ENCODE measurements at places on chromosomes 5 and 9.

DNA sequence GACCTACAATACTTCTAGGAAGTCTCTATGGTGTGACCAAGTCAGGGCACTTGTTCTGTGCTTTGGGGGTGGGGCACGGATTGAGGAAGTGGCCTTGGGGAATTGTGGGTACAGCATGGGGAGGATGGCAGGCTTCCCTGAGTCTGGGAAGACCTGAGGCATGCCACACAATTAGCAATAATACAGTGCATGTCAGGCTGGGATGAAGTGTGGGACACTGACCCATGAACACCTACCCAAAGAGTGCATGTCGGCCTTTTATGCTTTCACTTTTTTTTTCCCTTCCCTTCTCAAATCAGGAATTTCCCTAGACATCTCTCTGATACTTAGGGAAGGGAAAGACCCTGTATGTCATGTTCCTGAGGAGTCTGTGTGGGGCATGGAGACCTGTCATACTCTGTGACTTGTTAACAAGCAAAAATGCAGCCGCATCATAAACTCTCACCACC is 146.4 kb downstream of the PALM2AKAP2 start:
- no peak for DNase-seq

GRCh38 chr5:39453606-39454005 is 28.8 kb upstream of the DAB2 start:
- DNase-seq, result no peak

- no peak for DNase-seq
Measured at GRCh38 chr9:34998266-34998665, 8.7 kb downstream of the DNAJB5 start.

- no peak for DNase-seq
Measured at GRCh38 chr5:37077146-37077545, 172.0 kb downstream of the CPLANE1 start.

- DNase-seq, result no peak
Measured at GRCh38 chr9:128365525-128365924, 5.6 kb upstream of the URM1 start.

GRCh38 chr5:68374796-68375518 is 159.4 kb downstream of the PIK3R1 start:
- no peak for DNase-seq

- no peak for DNase-seq
Measured at GRCh38 chr5:179825655-179826182, 5.0 kb downstream of the SQSTM1 start.

GRCh38 chr5:154593796-154594195 is 115.8 kb upstream of the HAND1 start:
- no peak for DNase-seq

- no peak for DNase-seq
Measured at GRCh38 chr5:112348387-112348786, 70.7 kb downstream of the EPB41L4A start.

- DNase-seq, result no peak
Measured at GRCh38 chr9:126504977-126505455, 108.7 kb upstream of the LMX1B start.

DNA sequence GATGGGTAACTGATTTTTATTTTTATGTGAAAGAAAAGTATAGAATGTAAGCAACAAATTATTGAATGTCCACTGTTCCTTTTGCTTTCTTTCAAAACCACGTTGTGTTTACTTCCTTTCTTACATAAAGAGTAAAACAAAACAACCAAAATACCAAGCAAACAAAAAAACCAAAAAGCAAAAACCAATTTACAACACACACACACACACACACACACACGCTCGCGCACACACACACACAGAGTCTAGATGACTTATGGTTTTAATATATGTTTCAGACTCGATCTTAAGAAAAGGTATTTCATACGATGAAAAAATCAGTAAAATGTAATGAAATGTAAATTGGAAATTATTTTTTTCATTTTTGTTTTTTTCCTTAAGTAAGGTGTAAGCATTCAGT is 80.3 kb downstream of the ADGRV1 start:
- DNase-seq, result no peak

DNA sequence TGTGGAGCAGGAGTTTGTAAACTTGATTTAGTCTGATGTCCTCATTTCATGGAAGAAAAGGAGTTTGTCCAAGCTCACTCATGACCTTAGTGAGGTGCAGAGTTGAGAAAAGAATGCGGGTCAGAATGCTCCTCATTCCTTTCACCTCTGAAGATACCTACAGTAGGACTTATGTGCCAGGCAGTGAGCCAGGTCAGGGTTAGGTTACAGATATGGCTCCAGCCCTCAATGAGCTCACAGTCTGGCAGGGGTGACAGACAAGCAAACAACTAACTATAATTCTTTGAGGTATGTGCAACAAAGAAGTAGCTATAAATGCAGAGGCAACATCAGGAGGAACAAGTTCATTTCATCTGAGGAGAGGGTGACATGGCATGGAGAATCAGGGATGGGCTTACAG is 102.5 kb downstream of the SPATA31D1 start:
- no peak for DNase-seq

GRCh38 chr5:159058716-159059636 is 40.7 kb downstream of the EBF1 start:
- DNase-seq, result no peak

DNA sequence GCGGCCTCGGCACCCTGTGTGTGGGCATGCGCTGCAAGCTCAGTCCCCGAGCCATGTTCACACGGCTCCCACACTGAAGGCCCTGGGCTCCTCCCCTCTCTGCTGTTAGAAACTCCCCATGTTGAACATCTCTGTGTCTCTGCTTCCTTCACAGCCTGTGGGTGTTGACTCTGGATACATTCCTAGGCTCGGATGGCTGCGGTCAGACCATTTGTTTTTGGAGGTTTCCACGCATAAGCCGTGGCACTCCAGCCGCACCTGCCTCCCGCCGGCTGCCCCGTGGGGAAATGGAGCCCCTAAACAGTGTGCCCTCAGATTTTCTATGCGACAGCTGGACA is 31.2 kb upstream of the LRRC14B start:
- DNase-seq, result no peak

GRCh38 chr5:148748702-148749392 is 77.6 kb upstream of the ADRB2 start:
- no peak for DNase-seq

GRCh38 chr9:77977210-77977611 is 54.4 kb downstream of the GNAQ start:
- DNase-seq, result peak; percentile 56

DNA sequence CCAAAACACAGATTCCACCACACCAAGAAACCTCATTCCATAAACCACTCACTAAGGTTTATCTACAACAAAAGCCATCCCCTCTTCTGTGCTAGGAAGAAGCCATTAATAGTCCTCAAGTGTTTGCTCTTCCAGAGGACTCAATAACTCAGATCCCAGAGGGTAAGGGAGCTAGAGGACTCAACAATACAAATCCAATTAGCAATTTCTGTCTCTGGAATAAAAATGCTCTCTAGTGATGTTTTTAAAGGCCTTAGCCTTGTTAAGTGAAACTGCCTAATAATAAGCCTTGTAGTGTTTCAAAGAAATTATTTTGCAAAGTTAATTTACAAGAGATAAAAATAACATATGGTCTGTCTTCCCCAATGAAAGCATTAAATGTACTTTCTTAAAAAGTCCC is 942.4 kb downstream of the CDH12 start:
- no peak for DNase-seq

GRCh38 chr9:2336055-2336454 is 285.5 kb upstream of the VLDLR start:
- no peak for DNase-seq

DNA sequence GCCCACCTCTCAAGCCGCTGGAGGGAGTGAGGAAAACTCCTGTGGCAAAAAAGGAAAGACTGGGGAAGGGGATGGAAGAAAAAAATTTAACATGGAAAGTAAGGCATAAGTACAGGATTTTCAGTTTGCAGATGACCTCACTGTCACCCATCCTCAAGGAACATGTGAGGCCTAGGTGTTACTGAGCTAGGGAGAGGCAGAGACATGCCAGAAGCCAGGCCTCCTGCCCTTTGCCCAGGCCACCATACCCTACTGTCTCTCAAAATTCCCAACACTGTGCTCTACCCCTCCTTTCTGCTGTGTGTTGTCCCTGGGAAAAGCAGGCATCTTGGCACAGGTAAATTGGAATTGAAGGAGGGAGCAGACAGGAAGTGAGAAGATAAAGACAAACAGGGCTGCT is 4.4 kb upstream of the MGAT1 start:
- DNase-seq, result no peak

DNA sequence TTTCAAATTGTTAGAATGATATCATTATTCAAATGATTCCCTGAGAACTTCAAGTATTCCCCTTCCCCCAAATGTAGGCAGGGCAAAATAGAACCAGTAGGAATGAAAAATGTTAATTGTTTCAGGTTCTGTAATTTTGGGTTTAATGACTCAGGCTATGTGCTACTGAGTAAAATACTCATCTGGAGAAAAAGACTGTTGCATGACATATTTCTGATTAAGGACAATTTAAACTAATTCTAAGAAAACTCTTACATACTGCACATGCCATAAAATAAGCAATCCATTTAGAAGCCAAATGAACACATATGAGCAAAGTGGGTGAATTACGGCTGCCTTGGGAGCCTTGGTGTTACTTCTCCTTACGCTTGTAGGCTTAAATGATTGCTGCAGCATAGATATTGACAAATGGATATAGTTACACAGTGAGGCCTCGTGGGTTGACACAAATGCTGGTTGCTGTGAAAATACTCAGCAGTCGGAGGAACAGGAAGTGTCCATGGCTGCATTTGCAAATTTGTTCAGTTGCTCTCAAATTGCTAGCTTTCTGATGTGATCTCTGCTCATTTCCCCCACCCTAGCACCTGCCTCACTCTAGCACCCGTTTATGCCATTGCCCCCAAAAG is 174.9 kb upstream of the DMAC1 start:
- DNase-seq, result peak; percentile 24

- DNase-seq, result no peak
Measured at GRCh38 chr5:124044613-124045012, 532.6 kb downstream of the CSNK1G3 start.

DNA sequence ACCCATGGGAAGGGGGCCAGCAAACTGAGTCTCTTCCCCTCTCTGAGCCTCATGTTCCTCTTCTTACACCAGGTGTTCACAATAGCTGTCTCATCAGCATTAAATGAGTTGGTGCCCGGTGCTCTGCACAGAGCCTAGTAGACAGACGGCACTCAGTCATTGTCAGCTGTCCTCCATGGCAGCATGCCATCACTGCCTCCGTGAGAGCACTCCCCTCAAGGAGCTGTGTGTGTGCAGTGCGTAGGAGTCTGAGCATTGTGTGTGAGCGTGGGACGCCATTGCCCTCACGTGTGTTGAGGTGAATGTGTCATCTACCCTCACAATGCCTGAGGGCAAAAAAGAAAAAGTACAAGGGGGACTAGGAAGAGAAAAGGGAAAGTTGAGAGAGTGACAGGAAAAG is 536.5 kb downstream of the CDK5RAP2 start:
- DNase-seq, result no peak

DNA sequence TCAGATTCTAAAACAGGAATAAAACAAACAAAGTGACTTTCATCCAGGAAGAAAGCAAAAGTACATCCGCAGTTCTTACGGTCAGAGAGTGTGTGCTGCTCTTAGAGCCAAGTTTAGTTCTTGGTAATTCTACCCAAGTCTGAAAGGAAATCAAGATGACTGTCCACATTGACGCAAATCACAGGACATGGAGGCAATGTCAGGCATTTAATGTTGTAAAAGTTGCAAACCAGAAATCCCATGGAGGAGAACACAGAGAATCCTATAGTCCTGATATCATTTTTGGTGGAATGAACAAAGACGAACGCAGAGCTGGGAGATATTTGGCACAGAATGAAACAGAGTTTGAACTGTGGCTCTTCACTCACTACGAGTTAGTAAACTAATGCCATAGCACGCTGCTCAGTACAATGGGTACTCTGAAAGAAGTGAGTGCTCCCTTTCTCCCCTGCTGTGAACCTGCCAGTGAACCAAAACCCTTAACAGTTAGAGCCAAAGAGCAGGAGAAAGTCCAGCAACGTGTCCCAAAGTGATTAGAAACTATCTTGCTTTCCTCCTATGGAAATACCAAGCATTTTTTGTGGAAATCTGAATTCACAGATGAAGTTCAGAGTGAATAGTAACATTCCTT is 74.3 kb downstream of the MUSK start:
- no peak for DNase-seq

- DNase-seq, result no peak
Measured at GRCh38 chr5:137310051-137310730, 188.9 kb downstream of the SPOCK1 start.

DNA sequence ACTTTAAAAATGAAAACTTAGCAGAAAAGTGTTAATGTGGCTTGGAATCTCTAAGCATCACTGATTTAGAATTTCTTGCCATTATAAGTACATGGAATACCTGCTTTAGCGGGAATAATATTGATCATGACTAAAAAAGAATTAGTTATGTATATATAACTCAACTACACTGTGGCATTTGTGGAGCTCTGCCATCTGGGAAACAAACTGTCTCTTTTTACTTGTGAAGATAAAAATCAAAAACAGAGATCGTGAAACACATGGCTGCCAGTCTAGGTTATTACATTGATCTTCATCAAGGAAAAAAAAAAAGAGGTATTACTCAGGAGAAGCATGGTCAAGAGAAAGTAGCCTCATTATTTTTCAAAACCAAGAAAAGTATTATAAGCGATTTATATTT is 287.4 kb downstream of the HTR1A start:
- DNase-seq, result no peak

DNA sequence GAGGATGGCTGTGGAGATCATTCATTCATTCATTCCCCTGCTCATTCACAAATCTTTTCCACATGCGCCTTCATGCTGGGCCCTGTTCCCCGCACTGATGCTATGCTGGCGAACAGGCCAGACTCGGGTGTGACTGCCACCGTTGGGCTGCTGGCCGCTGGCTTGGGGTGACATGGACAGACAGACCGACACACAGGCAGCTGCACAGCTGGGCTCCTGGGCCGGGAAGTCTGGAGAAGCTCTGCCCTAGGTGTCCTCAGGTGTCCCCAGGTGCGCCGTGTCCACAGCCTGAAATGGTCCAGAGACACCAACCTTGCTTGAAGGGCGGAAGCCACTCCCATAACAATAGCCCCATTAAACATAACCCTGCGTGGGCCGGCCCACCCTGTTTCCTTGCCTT is 35.0 kb upstream of the BARHL1 start:
- DNase-seq, result no peak

GRCh38 chr9:134648701-134649530 is 7.3 kb downstream of the COL5A1 start:
- DNase-seq, result peak; percentile 21

DNA sequence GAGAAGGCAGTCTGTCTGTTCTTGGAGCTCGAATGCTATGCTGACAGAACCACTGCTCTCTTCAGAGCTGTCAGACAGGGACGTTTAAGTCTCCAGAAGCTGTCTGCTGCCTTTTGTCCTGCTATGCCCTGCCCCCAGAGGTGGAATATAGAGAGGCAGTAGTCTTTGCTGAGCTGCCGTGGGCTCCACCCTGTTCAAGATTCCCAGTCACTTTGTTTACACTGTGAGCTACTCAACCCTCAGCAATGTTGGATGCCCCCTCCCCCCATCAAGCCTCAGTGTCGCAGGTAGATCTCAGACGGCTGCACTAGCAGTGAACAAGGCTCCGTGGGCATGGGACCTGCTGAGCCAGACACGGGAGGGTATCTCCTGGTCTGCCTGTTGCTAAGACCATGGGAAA is 344.2 kb downstream of the TMEM161B start:
- DNase-seq, result no peak
